ENCODE measurements at places on chromosomes 3 and 15.

DNA sequence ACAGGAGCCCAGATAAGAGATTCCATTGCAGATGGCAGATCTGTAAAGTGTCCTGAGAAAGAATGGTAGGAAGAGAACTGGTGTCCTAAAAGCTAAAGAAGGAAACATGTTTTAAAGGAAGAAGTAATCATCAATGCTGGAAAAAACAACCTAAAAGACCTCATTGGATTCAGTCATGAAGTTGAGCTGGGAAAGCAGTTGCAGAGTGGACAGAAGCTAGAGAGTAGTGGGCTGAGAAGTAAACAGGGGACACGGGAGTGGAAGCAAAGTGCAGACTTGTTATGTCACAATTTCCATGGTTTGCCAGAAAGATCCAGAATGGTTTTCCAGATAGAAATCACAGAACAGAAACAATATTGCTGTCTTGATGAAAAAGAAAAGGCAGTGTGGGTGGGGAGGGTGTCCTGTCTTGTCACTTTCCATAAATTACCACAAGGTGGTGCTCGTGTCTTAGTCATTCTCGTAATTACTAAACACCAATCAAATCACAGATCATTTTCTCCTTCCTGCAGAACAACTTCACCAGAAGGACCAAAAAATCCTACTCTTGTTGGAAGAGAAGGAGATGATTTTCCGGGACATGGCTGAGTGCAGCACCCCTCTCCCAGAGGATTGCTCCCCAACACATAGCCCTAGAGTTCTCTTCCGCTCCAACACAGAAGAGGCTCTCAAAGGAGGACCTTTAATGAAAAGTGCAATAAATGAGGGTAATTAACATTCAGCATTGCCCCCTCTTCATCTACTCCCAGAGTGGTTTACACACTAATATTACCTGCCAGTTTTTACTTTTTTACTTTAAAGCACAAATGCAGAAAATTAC, 64.5 kb downstream of the KLHL25 start:
- DNase-seq: no peak

DNA sequence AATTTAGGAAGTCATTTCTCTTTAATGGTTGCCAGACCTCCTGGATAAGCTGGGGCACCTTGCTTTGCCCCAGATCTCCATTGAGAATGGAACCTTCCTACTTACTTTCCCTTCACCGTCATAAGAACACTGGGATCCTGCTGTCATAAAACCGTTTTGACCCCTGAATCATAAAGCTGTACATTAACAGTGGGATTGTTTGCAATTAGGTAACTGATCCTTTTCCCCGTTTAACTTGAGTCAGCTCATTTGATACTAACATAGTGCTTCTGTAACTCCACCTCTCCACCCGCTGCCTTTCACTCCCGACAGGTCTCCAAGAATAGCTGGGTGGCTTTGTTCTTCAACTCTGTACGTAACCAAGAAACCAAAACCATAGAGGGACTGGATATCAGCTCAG, 308.2 kb upstream of the WNT5A start:
- no peak for DNase-seq

- DNase-seq: no peak
Observed at GRCh38 chr3:185733980-185734724, 90.7 kb downstream of the IGF2BP2 start.

- DNase-seq: no peak
Observed at GRCh38 chr15:71548401-71548807, 261.9 kb upstream of the NR2E3 start.

DNA sequence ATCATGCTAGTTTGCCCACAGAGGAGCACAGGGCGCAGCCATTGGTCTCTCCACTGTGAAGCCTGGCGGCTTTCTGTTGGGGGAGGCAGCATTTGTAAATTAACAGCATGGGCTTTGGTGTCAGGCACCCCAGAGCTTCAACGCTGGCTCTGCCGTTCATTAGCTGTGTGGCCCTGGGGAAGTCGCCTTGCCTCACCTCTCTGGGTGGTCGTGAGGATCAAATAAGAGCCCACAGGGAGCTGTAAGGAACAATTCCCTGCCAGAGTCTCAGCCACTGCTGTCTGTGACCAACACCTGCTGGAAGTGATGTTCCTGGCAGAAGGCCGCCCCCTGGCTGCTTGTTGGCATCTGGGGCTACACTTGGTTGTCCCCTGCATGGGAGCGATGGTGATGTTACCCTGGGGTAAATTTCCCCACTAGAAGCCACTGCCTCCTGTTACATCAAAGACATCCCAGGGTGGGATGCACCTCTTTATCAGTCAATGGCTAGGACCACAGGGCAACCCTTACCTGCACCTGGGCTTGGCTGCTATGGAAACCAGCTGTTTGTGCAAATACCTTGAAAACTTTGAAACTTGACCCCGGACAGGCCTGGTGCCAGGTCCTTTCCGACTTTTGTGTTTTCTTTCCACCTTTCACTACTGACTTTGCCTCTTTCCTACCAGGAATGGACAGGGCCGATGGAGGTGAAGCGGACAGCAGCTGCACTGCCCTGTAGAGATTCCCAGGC, 36.9 kb downstream of the DNASE1L3 start:
- peak; percentile 18 for DNase-seq

- DNase-seq: no peak
Observed at GRCh38 chr3:121677141-121677540, 16.4 kb upstream of the HCLS1 start.
